ENCODE measurements at places on chromosomes 5 and 9.
A peak's percentile ranks its signal among the peaks of the same experiment; 100 is the strongest.

GRCh38 chr5:61534481-61535267 lies 202.6 kb downstream of the ZSWIM6 start:
- DNase-seq = no peak

- no peak for DNase-seq
Measured at GRCh38 chr9:112900901-112901300, 10.2 kb upstream of the SLC46A2 start.

DNA sequence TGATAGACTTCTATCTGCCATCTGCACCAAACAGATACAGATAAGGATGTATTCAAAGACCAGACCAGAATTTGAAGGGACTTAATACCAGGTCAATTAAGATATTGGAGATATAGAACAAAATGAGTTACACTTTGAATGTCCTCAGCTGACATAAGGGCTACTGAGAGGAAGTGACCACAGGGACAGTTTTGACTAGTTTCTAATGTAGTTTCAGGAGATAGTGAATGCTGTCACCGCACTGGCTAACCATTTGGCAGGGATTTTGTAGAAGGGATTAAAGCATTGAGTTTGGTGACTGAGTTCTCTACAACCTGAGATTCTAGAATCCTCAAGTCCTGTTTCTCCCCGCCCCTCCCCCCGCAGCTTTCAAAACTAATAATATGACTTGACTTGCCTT lies 22.7 kb downstream of the CCNH start:
- no peak for DNase-seq

DNA sequence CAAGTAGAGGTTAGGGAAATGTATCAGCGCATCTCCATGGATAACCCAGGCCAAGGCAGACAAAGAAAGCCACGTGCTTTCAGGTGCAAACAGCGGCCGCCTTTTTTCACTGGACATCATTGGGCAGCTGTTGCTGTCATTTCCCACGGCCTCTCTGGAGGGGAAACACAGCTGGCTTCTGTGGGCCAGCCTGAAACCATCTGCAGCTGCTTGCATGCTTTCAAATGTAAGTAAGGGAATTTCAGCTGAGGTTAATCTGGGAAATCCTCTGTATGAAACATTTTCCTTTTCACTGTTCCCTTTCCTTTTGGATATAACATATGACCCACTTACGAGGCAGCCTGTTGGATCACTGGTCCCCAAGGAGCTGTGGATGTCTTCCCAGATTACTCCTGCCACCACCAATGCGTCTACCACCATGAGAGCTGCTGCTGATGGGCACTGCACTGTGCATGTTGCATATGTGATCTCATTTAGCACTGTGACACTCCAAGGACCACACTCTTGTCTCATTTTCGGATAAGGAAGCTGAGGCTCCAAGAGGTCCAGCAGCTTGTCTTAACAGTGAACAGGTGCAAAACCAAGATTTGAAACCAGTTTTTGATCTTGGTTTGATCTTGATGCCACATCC lies 106.3 kb downstream of the C9orf152 start:
- DNase-seq = no peak

- no peak for DNase-seq
Measured at GRCh38 chr5:14699807-14700400, 35.4 kb downstream of the OTULIN start.

DNA sequence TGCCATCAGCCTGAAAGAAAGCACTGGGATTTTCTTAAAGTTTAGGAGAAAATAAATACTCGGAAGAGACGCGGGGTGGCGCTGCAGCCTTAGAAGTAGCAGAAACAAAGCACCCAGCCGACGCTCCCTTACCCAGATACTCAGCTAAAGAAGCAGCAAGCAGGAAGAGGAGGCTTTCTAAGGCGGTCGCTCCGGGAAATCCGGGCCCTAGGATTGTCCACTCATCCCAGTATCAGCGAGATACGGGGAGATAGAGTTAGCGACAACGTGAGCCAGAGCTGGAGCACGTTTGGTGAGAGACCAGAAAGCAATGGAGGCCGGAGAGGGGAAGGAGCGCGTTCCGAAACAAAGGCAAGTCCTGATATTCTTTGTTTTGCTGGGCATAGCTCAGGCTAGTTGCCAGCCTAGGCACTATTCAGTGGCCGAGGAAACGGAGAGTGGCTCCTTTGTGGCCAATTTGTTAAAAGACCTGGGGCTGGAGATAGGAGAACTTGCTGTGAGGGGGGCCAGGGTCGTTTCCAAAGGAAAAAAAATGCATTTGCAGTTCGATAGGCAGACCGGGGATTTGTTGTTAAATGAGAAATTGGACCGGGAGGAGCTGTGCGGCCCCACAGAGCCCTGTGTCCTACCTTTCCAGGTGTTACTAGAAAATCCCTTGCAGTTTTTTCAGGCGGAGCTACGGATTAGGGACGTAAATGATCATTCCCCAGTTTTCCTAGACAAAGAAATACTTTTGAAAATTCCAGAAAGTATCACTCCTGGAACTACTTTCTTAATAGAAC lies at the start of gene PCDHB2:
Gene PCDHB2, plus strand, starts transcription at position 135 of the 782 bp plus-strand sequence. Its CDS starts 176 bp downstream, at position 311.
- DNase-seq = peak; percentile 11

DNA sequence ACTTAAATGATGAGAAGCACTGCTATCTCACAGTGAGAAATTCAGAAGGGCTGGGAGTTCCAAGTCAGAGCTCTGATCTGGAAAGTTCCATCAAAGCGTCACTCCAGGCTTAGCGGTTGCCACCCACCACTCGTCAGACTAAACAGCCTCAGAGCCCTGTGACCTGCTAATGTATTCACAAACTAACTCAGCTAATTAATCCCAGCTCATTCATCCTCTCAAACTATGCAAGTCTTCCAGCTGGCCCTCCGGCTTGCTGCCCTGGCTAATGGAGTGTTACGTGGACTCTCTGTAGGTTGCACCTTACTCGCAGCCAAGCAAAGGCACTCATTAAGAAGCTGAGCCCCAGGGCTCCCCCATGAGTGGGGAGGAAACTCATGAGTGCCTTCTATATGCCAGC lies 82.2 kb upstream of the GABRP start:
- no peak for DNase-seq

DNA sequence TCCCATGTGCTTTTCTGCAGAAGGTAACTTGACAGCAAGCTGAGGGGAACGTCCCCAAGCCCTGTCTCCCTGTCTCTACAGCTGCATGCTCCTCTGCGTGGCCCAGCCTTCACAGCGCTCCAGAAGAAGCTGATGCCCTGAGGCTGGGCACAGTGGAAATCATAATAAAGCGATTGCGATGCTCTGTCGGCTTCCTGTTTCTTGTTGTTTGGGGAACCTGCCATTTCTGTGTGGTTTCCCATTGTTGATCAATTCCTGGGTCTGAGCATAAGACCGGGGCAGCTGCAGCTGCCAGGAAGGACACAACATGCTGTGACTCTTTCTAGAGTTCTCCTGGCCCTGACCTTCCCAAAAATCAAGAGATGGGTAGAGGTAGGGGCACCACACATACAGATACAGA lies 7.2 kb upstream of the DNAJB5 start:
- DNase-seq = no peak

DNA sequence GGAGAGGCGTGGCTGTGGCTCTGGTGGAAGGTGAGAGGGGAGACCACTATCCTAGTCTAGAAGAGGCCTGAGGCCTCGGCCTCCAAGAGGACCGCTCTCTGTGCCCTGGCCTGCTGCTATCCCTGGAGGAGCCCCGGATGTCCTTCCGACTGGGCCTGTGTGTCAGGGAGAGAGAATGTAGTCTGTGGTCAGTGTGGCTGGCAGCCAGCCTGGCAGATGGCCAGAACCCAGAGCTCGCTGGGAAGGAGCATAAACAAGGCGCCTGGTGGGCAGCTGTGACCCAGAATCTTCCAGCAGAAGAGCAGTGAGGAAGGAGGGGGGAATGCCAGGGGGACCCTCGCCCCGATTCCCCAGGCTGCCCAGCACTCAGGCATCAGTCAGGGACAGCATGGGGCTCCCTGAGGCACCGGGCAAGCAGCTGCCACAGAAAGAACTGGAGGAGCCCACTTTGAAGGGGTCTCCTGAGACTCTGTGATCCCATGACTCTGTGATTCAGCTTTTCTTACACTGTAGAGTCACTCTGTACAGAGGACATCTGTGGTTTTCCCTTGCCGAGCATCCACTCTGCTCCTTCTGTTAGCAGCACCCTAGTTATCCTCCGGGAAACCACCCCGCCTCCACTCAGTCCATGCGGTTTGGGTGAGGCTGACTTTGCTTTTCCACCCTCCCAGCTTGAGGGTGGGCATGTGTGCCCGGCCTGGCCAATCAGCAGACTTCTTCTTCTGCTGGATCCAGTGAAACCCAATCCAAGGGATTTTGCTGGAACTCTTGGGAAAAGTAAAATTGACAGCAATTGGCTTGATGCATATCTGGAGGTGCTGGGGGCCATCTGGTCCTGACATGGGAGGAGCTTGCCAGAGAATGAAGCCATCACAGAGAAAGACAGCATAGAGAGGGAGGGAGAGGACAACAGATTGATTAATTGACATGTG lies 46.2 kb upstream of the PWWP2A start:
- DNase-seq = peak; percentile 99

DNA sequence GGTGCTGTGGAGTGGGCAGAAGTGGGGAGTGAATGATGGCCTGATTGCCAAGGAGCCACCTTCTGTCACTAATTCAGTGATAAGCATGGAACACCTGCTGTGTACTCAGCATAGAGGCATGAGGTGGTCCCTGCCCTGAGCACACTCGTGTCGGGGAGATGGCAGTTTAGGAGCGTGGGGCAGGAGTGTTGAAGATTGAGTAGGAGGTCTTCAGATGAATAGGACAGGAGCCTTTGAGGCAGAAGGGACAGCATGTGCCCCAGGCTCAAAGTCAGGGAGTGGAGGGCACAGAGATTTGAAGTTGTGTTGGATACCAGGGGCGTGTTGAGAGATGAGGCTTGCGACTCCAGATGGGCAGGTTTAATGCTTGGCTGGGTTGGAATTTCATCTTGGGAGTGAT lies 55.0 kb downstream of the ZNF618 start:
- no peak for DNase-seq

All from RWPE1 (cell line).